ENCODE measurements at places on chromosomes 7 and 10.
A peak's percentile ranks its signal among the peaks of the same experiment; 100 is the strongest.

DNA sequence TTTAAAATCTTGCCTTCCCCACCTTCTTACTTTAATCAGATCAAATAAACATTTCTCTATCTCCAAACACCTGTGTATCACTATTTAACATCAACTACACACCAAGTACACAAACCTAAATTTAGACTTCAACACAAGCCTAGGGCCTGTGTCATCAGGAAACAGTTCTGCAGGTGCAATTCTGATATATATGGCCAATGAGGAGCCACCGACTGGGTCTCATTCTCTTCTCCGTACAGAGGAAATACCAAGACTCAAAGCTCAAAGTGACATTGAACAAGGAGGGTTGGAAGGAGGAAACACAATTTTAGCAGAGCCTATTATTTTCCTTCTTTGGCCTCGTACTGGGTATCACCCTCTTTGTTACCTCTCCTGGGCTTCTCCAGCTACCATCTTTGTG lies 152.6 kb upstream of the PRR15 start:
- DNase-seq: no peak

GRCh38 chr7:70772891-70773290 lies 359.1 kb upstream of the GALNT17 start:
- no peak for DNase-seq

DNA sequence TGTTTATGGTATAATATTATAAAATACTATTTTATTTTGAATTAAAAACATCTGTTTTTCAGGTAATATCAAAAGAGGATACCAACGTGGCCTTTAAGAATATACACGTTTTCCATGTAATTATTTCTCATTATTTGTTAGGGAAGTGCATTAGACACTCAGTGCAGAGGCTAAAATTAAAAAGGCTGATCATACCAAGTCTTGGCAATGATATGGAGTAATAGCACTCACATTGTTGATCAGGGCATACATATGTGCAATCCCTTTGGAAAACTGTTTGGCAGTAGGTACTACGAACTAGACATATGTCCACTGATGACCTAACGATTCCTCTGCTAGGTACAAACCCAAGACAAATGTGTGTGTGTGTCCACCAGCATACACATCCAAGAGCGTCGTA lies 20.7 kb upstream of the VIPR2 start:
- no peak for DNase-seq

GRCh38 chr7:33334349-33334748 lies 205.0 kb downstream of the BBS9 start:
- DNase-seq: peak; percentile 13

GRCh38 chr7:17098515-17098914 lies 199.9 kb upstream of the AHR start:
- no peak for DNase-seq

DNA sequence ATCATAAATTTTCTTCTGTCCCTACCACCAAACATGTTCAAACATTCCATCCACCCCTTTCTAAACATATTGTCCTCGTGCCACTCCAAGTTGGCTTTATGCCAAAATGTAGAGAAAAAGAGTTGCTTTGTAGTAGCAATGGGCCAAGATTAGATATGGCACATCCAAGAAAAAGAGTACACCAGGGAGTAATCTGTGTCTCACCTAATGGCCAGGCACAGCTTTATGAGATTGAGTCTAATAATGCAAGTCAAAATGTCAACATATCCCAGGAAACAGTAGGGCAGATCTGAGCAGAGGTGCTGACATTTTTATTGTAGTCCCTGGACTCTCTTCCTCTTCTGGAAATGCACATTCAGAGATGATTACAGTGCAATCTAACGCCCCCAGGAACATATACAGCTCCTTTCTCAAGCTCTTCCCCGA lies 5.7 kb upstream of the OR6V1 start:
- DNase-seq: no peak

DNA sequence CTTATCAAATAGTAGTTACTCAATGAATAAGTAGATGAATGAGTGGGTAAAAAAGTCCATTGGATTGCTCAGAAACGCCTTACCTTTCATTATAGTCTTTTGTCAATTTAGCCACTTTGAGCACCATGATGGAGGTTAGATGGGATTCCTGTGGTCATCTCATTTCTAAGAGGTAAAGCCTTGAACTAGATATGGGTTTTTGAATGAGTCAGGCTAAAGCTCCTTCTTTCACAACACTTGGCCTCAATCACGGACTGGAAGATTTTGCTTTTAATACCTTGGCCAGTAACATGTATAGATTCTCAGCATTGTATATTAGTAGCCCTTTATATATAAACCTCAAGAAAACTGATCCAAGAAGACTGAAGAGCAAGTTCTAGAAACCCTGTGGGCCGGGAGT lies 99.7 kb upstream of the CCDC6 start:
- no peak for DNase-seq

DNA sequence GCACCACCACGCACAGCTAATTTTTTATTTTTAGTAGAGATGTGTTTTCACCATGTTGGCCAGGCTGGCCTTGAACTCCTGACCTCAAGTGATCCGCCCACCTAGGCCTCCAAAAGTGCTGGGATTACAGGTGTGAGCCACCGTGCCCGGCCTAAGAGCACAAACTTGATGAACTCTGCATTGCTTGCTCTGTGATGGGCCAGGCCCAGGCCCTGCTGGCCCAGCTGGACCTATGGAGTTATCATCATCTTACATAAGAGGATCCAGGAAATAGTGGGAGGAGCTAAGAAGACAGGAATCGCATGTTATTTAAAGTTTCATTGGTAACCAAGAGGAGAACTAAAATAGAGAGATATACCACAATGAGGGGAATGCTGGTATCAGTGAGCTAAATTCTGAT lies 86.9 kb downstream of the DAGLB start:
- no peak for DNase-seq

DNA sequence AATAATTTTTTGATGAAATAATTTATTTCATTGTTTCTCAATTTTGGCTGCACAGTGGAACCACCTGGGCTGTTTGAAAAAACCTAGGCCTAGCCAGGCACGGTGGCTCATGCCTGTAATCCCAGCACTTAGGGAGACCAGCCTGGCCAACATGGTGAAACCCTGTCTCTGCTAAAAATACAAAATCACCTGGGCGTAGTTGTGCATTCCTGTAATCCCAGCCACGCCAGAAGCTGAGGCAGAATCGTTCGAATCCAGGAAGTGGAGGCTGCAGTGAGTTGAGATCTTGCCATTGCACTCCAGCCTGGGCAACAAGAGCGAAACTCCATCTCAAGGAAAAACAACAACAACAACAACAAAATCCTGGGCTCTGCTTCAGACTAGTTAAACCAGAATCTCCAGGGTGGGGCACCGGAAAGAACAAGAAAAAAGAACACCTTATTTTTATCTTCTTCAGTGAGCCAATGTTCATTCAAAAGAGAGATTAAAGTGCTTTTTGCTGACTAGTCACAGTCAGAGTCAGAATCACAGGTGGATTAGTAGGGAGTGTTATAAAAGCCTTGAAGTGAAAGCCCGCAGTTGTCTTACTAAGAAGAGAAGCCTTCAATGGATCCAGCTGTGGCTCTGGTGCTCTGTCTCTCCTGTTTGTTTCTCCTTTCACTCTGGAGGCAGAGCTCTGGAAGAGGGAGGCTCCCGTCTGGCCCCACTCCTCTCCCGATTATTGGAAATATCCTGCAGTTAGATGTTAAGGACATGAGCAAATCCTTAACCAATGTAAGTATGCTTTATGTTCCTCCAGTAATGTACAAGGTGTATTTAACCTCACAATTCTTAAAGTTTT lies at the start of gene CYP2C18:
Gene CYP2C18, plus strand, starts transcription at position 516 of the 841 bp plus-strand sequence. Its CDS starts 91 bp downstream, at position 607.
- no peak for DNase-seq

DNA sequence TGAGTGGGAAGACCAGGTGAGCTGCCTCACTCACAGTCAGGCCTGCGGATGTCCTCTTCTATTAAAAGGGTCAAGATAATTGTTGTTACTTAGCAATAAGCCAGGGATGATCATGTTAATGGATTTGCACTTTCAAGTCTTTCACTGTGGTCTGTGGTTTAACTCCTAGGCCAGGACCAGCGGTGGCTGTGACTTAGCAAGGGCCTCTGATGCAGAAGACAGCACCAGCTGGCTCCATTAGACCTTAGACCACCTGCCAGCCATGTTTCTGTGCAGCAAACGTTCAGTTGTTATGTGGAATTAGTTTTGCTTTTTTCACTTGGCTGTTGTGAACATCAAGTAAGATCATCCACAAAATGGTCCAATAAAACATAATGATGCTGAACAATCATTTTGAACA lies 537.3 kb downstream of the TNS3 start:
- no peak for DNase-seq
